Hematopoietic multipotent progenitor cell treated with erythropoietin and hydrocortisone succinate and interleukin-3 and kit ligand, for 15 days (in vitro differentiated cells): ENCODE measurements at places on chromosomes 12 and 14.

GRCh38 chr14:83624541-83624940 lies 1905.4 kb upstream of the FLRT2 start:
- DNase-seq, result no peak

GRCh38 chr14:93980456-93981201 lies 4.3 kb upstream of the ASB2 start:
- DNase-seq, result no peak

DNA sequence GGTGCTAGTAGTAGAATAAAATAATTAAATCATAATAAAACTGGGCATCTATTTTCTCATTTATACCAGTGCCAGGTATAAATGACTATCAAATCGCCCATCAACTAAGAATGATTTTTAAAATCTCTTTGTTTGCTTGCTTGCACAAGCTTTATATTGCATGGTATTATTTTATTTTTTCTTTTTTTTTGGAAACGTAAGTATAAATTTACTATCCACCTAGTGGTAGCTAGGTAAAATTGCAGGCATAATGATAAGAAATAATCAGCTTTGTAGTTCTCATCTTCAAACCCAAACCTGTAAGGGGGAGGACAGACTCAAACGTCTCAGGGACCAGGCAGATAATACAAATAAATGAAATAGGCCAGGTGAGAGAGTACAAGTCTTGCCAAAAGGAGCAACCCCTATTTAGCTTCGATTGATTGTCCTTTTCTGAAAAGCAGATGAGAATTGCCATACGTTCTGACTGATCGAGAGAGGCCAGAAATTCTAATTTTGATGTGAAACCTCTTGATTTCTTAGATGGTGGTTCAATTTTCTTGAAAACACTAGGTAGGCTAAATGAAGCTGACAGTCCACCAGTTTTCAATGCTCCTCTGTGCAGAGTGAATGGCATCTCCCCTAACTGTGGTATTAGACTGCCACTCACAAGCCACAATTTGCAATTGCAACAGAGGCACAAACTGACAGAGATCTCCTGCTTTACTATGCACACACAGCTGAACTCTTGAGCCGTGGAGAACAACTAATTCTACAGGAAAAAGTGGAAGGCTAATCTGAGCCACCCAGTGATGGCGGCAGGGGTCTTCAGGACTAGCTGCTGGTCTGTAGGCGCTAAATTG lies 189.3 kb downstream of the DACT1 start:
- no peak for DNase-seq

- no peak for DNase-seq
Measured at GRCh38 chr12:87861791-87862190, 167.4 kb downstream of the C12orf50 start.

- DNase-seq, result no peak
Measured at GRCh38 chr14:68195126-68195525, 375.5 kb downstream of the RAD51B start.
